ENCODE measurements at places on chromosomes 1 and 21. TPM values are rescaled to one million over a fixed set of nuclear protein-coding genes. Genes with fewer than 3 reads are reported as not detected.
A peak's percentile ranks its signal among the peaks of the same experiment; 100 is the strongest.

- DNase-seq = no peak
- peaks cover 11% of the 10 kb centered on the region for H3K4me1 ChIP-seq
Measured at GRCh38 chr1:61496501-61496900, 228.4 kb downstream of the TM2D1 start.

GRCh38 chr1:67110352-67110751 is 24.4 kb downstream of the C1orf141 start:
- H3K4me1 ChIP-seq = no peaks in the 10 kb centered on the region
- no peak overlapping the region for H3K27ac ChIP-seq
- no peak for DNase-seq
- H3K36me3 ChIP-seq = no peaks in the 10 kb centered on the region
- H3K27me3 ChIP-seq = no peaks in the 10 kb centered on the region
- no peak overlapping the region for H3K4me3 ChIP-seq

DNA sequence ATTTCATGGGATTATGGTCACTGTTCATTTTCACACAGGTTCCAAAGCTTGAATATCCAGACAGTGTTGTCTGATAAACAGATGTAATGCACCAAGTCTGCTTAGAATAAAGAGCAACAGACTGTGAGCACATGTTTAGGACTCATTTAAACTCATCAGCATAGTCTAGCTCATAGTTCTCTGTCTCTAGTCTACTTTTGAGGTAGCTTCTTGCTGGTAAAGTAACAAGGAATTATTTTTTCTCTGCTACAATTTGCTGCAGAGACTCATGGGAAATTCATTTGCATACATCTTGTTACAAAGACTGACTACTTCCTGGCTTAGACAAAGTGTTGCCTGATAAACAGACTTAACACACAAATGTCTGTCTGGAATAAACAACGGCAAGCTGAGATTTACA is 187.2 kb downstream of the NFIA start:
- H3K27ac ChIP-seq = no peak overlapping the region
- peaks cover 6% of the 10 kb centered on the region for H3K4me1 ChIP-seq
- H3K27me3 ChIP-seq = no peaks in the 10 kb centered on the region

DNA sequence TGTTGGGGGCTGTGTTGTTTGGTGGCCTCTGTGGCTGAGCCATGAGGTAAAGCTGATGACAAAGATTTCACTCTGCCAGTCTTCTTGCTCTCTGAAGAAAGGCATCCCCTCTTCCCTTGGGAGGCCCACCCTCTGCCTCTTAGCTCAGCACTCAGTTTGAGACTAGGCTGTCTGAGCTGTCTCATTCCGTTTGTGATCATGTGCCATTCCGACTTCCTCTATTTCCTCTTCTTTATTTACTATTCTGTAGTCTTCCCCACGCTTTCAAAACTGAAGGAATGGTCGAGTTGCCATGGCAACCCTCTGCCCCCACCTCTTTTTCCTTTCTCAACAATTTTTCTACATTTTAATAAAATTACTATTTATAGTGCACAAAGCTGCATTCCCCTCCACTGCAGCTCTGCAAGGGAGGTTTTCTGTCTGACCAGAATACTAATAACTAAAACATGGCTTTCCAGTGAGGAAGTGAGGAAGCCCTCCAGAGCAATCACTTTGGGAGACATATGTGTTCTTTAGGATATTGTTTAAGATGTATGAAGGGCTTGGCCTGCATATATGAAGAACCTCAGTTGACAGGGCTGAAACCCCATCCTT is 30.8 kb downstream of the KCNA3 start:
- no peak overlapping the region for H3K27ac ChIP-seq
- H3K4me3 ChIP-seq = no peak overlapping the region
- no peaks in the 10 kb centered on the region for H3K27me3 ChIP-seq
- no peaks in the 10 kb centered on the region for H3K36me3 ChIP-seq
- H3K4me1 ChIP-seq = no peaks in the 10 kb centered on the region
- DNase-seq = no peak

DNA sequence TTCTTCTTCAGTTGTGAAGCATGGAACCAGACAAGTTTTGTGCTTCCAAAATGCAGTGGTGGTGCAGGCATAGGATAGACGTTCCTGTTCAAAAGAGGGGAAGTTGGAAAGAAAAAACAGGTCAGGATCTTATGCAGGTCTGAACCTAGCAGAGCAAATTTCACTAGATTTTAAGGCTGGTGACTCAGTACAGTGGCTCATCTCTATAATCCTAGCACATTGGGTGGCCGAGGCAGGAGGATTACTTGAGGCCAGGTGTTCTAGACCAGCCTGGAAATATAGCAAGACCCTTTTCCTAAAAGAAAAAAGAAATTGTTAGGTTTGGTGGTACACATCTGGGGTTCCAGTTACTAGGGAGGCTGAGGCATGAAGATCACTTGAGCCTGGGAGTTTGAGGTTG is 88.1 kb downstream of the OBSCN start:
- H3K4me1 ChIP-seq = no peaks in the 10 kb centered on the region
- H3K27me3 ChIP-seq = no peaks in the 10 kb centered on the region
- no peak for DNase-seq
- no peak overlapping the region for H3K4me3 ChIP-seq

- H3K27me3 ChIP-seq = no peaks in the 10 kb centered on the region
- H3K4me1 ChIP-seq = no peaks in the 10 kb centered on the region
- no peak for DNase-seq
- H3K4me3 ChIP-seq = no peak overlapping the region
Measured at GRCh38 chr1:22618056-22618455, 18.4 kb upstream of the C1QA start.

The ACTA1 gene
- 30,941 TPM for total RNA-seq

The CHRNB2 gene
- total RNA-seq = 0.05 TPM

- no peaks in the 10 kb centered on the region for H3K27me3 ChIP-seq
- H3K4me3 ChIP-seq = no peak overlapping the region
- H3K27ac ChIP-seq = no peak overlapping the region
- no peaks in the 10 kb centered on the region for H3K4me1 ChIP-seq
Measured at GRCh38 chr1:172154551-172154950, 265.9 kb upstream of the C1orf105 start.

GRCh38 chr1:226349081-226349480 is 40.1 kb upstream of the LIN9 start:
- H3K36me3 ChIP-seq = no peaks in the 10 kb centered on the region
- no peak overlapping the region for H3K4me3 ChIP-seq
- no peak overlapping the region for H3K27ac ChIP-seq
- H3K27me3 ChIP-seq = no peaks in the 10 kb centered on the region

DNA sequence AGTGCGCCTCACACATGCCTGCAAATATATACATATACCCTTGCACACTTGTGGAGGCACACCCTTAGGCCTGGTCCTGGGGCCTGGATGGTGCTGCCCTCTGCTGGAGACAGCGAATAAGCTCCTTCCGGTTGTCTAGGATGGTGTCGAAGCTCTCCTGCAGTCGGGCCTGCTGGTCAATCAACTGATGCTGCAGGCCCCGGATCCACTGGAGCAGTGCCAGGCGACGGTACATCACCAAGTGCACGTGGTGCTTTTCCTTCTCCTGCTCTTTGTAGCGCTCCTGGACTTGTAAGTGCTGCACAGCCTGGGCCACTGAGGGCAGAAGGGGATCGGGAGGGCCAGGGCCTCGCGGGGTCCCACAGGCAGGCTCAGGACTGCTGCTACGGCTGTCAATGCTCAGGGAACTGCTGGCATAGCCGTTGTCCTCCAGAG is 3.1 kb downstream of the C1orf216 start:
- H3K36me3 ChIP-seq = peaks cover 20% of the 10 kb centered on the region
- H3K4me3 ChIP-seq = no peak overlapping the region
- DNase-seq = peak; percentile 61

The LRRC40 gene
- total RNA-seq = 11.5 TPM

DNA sequence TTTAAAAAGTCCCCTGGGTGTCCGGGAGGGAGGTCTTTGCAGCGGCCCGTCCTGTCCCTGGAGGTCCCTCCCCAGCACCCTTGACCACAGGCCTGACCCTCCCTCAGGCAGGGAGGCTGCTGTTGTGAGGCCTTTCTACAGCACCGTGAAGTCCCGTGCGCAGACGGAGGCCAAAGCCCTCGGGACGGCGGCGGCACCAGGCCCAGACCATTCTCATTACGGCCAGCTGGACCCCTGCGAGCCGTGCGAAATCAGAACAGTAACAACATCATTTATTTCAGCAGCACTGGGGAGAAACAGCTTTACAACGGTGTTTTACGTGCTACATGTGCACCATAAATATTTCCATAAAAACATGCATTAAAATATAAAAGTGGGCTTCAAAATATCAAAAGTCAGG is 101.4 kb upstream of the ACTRT2 start:
- no peak overlapping the region for H3K4me3 ChIP-seq
- no peaks in the 10 kb centered on the region for H3K27me3 ChIP-seq
- no peak overlapping the region for H3K27ac ChIP-seq
- H3K4me1 ChIP-seq = no peaks in the 10 kb centered on the region
- DNase-seq = no peak

The TMEM82 gene
- not detected for total RNA-seq

GRCh38 chr1:243253926-243254232 is 1.2 kb downstream of the CEP170 start:
- no peak for DNase-seq
- H3K27me3 ChIP-seq = no peaks in the 10 kb centered on the region

DNA sequence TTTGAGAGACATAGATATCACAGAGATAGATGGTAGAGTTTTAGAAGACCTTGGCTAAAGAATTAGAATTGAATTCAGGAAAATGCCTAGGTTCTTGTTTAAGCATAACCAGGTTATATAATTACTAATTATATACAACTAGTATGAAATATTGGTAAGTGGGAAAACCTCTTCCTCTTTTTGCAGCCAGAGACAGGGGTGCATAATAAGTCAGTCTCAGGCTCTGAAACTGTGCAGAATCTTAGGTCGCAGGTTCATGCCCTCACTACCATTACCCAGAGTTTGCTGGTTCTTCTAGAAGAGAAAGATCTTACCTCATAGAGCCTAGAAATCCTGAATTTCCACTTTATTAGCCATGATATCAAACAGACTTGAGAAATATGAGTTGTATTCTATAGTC is 183.3 kb downstream of the NEK7 start:
- no peak overlapping the region for H3K27ac ChIP-seq
- H3K4me3 ChIP-seq = no peak overlapping the region
- H3K36me3 ChIP-seq = no peaks in the 10 kb centered on the region
- DNase-seq = no peak

DNA sequence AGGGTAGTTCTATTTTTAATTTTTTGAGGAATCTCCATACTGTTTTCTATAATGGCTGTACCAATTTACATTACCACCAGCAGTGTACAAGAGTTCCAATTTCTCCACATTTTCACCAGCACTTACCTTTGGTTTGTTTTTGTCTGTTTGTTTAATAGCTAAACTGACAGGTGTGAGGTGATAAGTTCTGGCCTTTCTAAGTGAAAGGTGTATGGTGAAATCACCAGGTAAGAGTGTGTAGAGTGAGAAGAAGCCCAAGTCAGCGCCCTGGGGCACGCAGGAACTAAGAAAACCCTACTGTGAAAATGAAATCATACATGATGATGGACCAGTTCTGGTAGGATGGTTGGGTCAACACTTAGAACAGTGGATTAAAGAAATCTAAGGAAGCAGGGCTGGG is 34.5 kb downstream of the BTG3 start:
- H3K27me3 ChIP-seq = no peaks in the 10 kb centered on the region
- no peaks in the 10 kb centered on the region for H3K36me3 ChIP-seq

Measured in heart left ventricle (tissue), 16 donors.